ENCODE measurements at places on chromosomes 16 and 17.

- DNase-seq, result no peak
Measured at GRCh38 chr17:68198931-68199836, 48.7 kb upstream of the AMZ2 start.

GRCh38 chr16:20873331-20873730, 26.8 kb downstream of the DCUN1D3 start:
- DNase-seq, result no peak

GRCh38 chr16:89579351-89579750, 3.8 kb downstream of the CPNE7 start:
- DNase-seq, result no peak

GRCh38 chr17:14212401-14212800, 24.3 kb downstream of the CDRT15 start:
- no peak for DNase-seq

GRCh38 chr16:84081446-84081989, 35.2 kb downstream of the MBTPS1 start:
- no peak for DNase-seq

GRCh38 chr16:89195521-89196171, 4.7 kb downstream of the SLC22A31 start:
- DNase-seq, result no peak

- DNase-seq, result no peak
Measured at GRCh38 chr16:19284207-19284606, 1.3 kb upstream of the CLEC19A start.

DNA sequence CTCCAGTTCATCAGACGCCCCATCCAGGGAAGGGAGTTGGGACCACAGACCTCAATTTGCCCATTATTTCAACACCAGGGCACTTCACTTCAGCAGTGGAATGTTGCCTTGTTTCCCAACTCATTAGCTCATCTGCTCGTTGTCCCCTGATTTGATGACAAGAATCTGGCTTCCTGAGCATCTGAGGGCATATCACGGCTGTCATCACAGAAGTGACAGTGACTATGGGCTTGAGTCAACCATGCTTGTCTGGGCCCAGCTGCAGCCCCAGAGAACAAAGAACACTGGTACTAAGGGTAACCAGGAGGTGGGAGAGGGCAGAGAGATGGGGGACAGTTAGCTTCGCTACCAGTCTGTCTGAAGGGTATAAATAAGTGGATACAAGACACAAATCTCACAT, 266.0 kb upstream of the SDK2 start:
- no peak for DNase-seq

DNA sequence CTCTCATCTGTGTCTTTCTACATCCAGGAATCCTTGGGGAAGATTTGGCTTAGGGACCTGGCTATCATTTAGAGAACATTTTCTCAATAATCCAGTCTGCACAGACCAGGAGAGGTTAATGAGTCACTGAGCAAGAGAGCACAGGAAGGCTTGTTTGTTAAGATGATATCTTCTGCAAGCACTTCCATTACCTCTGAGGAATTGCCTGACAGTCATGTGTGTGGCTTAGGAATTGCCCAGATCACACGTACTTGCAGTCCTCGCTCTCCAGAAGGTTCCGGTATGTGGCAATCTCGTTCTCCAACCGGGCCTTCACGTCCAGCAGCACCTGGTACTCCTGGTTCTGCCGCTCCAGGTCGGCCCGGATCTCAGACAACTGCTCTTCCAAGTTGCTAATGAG, 3.3 kb downstream of the KRT37 start:
- DNase-seq, result no peak

DNA sequence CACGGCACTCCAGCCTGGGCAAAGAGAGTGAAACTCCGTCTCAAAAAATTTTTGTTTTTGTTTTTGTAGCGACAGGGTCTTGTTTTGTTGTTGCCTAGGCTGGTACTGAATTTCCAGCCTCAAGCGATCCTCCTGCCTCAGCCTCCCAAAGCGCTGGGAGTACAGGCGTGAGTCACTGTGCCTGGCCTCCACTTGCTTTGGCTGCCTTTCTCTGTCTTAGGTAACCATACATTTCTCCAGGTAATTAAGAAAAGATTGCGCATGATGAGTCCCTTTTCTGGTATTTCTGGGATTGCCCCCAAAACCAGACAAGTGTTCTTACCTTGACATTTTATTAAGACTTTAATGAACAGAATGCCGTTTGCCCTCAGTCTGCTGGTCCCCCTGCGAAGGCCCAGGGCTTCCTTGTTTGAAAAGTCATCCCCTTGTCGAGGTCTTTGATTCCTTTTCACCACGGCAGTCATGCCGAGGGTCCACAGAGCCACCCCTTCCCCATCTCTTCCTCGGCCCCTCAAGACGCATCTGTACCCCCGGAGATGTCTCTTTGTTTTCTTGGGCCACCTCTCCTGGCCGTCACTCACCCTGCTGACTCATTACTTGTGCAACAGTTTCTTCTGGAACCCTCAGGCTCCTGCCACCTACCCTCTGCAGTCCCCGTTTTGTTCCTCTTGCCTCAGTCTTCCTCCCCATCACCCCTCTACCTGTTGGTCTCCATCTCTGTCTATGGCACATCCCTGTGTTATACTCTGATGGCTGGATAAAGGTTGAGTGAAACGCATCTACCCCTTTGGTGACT, 151.0 kb downstream of the SEC14L1 start:
- no peak for DNase-seq

GRCh38 chr17:47713980-47714700, 18.9 kb upstream of the TBX21 start:
- no peak for DNase-seq

DNA sequence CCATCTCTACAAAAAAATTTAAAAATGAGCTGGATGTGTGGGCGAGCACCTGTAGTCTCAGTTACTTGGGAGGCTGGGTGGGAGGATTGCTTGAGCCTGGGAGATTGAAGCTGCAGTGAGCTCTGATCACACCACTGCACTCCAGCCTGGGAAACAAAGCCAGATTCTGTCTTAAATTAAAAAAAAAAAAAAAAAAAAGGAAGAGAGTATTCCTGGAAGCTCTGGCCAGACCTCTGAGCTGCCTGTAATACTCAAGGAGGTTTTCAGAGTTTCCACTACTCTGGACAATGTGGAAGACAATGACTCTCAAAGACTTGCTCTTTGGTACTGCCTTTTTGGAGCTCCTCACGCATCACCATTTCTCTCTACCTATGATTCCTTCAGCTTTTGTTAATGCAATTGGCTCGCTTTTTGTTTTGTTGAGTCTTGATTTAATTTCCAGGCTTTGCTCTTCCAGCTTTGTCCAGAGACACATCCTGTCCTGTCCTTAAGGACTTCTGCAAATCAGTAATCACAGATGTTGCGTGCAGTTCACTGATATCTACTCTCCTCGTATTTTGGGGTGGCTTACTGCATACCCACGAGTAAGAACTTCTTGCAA, 10.8 kb downstream of the CHD9 start:
- DNase-seq, result no peak

GRCh38 chr16:85556456-85557082, 56.6 kb upstream of the GSE1 start:
- DNase-seq, result no peak

DNA sequence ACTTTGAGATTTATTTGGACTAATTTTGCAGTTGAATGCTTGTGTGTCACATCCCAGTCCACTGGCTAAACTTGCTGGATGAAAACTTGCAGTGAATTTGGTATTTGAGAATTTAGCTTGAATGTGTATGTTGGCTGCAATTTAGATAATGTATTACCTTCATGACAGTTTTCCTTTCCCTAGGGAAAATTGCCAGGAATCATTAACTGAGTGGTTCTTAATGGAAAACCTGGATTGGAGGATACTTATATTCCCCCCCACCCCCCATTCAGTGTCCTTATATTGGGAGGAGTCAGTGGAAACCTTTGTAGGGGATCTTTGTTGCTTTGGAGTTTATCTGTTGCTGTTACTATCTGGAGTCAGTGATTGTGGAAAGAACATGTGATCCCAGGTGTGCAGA, 67.6 kb downstream of the KPNA2 start:
- DNase-seq, result no peak

GRCh38 chr16:50595859-50596258, 47.7 kb downstream of the NKD1 start:
- DNase-seq, result no peak

GRCh38 chr16:22220069-22220440, 14.0 kb downstream of the EEF2K start:
- no peak for DNase-seq

- DNase-seq, result no peak
Measured at GRCh38 chr17:50785946-50786570, 18.7 kb upstream of the ANKRD40CL start.

- DNase-seq, result no peak
Measured at GRCh38 chr17:76524598-76525512, 12.7 kb downstream of the CYGB start.

- no peak for DNase-seq
Measured at GRCh38 chr16:67265834-67266233, 13.5 kb upstream of the PLEKHG4 start.

DNA sequence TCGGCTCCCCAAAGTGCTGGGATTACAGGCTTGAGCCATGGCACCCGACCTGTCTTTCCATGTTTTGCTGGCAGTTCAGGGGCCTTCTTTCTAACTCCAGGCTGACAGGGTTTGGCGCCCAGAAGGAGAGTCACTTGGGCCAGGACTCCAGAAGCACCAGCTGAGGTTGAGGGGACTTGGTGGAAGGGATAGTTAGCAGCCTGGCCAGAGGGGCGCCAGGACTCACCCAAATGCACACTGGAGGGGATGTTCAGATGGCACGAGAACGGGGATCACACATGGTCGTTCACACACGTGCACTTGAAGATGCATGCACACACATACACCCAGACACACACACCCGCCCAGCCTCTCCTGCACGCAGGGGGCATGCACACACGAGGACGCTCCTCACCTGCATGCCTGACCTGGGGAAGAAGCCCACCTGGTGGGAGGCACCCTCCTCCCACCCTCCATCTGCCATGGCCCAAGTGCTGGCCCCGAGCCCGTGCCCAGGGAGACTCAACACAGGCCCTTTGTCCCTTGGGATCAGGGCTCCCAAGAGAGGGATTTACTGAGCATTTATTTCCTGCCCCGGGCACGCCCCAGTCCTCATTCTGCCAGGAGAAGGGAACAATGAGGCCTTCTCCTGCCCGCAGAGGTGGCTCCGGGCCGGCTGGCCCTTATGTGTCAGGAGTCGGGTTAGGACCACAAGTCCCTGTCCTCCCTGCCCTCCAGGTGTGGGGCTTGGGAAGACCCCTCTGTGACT, 2.3 kb upstream of the PRSS21 start:
- DNase-seq, result no peak

DNA sequence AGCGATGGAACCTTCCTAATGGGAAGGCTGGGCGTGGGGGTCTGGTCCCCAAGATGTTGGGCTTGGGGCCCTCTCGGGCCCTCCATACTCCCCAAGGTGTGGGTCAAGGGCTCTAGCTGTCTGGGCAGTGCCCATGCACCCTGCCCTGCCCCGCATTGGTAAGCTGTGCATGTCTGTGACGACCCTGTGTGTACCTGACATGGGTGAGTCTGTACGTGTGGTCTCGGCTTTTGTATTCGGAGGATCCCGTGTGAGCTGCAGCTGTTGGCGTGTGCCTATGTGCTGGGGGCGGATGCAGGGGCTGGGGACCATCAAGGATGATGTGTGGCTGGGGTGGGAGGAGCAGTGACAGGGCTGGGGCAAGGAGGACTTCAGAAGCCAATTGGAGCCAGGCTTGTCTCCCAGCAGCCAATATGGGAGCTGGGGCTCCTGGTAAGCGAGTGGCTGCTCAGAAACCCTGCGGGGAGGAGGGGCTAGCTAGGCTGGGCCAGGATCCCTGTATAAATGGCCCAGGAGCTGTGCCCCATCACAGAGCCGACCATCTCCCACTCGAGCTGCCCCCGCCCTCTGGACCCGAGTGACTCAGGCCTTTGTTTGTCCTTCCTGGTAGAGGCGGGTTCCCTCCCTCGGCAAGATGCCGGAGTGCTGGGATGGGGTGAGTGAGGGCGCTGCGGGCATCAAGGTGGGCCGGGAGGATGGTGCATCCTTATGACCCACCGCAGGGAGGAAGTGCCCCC, at the start of gene NDRG4:
Gene NDRG4, plus strand, starts transcription at position 529 of the 737 bp plus-strand sequence. Its CDS starts 106 bp downstream, at position 635.
- no peak for DNase-seq

GRCh38 chr17:77579682-77580081, 378.8 kb upstream of the TNRC6C start:
- no peak for DNase-seq

- DNase-seq, result no peak
Measured at GRCh38 chr16:11036040-11036439, 91.7 kb downstream of the CLEC16A start.

DNA sequence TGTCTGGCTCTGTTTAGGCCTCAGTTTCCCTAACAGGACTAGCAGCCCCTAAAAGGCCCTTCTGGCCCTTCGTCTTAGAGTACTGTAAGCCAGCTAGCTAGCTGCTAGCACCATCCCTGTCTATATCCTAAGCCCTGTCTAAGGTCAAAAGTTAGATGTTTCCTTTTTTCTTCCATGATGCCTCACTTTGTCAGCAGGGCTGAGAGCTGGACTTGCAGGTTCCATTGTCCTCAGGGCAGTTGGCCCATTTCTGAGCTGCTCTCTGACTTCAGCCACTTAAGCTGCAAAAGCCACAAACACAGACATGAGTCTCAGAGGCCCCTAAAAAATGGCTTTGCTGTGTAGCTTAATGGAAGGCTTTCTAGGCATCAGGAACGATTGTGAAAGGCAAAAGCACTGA, 187.7 kb downstream of the CBLN1 start:
- DNase-seq, result no peak

DNA sequence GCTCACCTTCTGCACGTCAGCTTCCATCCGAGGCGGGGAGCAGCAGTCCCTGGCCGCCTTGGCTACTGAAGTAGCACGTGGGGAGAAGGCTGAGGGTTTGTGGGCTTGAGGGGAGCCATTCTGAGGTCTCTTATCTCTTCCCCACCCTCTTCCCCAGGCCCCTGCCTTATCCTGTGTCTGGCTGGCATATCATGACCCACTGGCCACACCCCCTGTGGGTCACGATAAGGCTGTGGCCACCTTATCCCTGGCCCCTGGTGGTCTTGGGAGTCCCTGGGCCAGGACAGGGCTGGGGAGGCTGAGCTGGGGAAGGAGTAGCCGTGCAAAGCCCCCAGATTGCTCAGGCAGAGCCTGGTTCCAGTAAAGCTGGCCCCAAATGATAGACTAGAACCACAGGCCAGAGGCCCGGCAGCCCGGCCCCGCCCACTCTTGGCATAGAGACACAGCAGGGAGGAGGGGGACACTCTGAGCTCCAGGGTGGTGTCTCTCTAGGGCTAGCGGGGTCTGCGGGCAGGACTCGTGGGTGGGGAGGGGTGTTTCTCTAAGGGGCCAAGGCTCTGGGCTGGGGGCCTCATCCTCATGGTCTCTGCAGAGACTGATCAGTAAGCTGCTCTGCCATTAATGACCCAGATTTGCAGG, 7.6 kb downstream of the SPNS2 start:
- DNase-seq, result no peak
